ENCODE measurements at places on chromosomes 1 and 21.

DNA sequence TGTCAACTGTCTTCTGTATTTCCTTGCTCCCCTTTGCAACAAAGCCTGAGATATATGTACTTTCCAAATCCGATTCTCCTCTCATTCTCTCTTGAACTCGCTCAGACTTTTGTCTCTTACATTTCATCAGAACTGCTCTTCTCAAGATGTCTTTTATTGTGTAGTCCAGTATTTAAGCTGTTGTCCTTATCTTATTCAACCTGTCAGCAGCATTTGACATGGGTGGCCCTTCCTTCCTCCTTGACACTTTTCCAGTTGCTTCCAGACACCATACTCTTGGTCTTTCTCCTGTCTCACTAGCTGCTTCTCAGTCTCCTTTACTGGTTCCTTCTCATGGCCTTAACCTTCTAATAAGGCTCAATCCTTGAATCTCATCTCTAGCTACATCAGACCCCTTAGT is 47.0 kb downstream of the TSNAX start:
- no peak for DNase-seq

- DNase-seq: no peak
Observed at GRCh38 chr1:235022981-235023710, 105.5 kb downstream of the TOMM20 start.

DNA sequence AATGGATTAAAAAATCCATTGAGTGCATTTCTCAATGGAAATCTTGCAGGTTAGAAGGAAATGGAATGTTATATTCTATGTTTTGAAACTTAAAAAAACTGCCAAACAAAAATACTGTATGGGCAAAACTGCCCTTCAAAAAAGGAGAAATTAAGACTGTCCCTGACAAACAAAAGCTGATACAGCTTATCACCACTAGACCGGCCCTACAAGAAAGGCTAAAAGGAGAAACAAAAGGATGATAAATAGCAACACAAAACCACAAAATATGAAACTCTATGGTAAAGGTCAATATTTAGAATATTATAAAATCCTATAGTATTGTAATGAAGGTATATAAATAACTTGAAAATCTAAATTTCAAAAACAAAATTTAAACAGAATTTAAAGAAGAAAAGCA is 60.0 kb downstream of the SLC25A24 start:
- DNase-seq: no peak

GRCh38 chr21:43884012-43884860 is 19.2 kb downstream of the AGPAT3 start:
- DNase-seq: no peak

DNA sequence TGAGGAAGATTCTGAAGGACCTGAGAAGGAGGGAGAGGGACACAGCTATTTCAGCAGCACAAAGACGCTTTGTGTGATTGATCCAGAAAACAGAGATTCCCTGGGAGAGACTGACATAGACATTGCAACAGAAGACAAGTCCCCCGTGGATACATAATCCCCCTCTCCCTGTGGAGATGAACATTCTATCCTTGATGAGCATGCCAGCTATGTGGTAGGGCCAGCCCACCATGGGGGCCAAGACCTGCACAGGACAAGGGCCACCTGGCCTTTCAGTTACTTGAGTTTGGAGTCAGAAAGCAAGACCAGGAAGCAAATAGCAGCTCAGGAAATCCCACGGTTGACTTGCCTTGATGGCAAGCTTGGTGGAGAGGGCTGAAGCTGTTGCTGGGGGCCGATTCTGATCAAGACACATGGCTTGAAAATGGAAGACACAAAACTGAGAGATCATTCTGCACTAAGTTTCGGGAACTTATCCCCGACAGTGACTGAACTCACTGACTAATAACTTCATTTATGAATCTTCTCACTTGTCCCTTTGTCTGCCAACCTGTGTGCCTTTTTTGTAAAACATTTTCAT is 161.3 kb upstream of the SGIP1 start:
- no peak for DNase-seq

DNA sequence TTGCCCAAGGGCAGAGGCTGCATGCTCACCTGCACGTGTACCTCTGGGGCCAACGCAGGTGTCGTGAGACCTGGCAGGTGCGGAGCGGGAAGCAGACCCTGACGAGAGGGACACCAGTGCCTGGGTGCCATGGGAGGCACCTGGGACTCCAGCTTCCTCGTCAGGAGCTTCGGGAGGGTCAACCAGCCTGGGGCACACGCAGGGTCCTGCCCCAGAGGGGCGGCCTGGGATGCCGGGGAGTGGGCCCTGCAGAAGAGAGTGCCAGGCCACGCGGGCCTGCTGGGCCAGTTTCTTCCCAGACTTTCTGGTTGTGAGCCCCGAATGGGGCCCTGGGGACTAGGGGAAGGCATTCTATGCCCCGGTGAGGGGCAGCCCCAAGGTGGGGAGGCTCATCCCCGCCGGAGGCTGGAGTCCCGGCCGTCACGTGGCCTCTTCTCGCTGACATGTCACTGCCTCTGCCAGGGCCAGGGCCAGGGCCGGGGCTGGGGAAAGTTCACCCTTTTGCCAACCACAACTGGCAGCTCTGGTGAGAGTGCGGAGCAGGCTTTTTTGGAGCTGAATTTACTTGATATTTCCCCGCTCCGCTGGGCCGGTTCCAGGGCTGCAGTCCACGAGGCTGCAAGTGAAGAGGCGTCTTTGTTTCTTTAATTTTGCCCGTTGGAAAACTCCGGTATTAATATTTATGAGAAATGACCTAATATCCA is 38.5 kb upstream of the ACTRT2 start:
- no peak for DNase-seq

GRCh38 chr21:45542242-45542666 is at the start of gene SLC19A1:
Gene SLC19A1, minus strand, starts transcription at chr21:45542440. Its CDS starts 4,481 bp downstream, at chr21:45537959.
- DNase-seq: peak; percentile 76

GRCh38 chr1:25900219-25900618 is 6.0 kb downstream of the STMN1 start:
- DNase-seq: no peak

- DNase-seq: no peak
Observed at GRCh38 chr1:67791686-67792085, 41.6 kb downstream of the GNG12 start.

- DNase-seq: no peak
Observed at GRCh38 chr1:207428783-207429182, 25.3 kb upstream of the CR2 start.

DNA sequence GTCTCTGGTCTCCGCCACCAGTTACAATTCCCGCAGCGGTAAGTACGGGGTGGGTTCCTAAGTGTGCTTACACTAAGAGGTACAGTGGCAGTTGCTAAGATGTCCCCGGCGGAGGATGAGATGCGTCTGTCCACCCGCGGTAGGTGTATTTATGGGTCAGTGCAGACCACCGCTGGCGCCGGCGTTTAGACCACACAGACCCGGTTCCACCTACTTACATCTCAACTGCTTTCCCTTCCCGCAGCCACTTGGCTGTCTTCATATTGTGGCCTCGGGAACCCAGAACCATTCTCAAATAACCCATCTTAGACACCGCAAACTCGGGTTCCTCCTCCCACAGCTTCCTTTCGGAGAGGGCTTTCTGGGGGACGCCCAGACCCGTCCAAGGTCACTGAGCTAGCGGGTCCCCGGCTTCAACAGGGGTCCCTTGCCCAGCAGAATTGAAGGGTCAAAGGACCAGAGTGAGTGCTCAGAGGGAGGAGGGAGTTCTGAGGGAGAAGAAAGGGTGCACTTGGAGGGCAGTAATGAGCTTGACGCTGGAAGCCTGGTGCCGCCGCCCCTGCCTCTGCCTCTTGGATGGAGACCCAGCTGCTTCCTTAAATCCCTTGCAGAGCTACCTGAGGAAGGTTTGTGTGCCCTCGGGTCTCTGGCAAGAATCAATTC is 8.6 kb downstream of the NR5A2 start:
- DNase-seq: no peak

GRCh38 chr1:84407958-84408422 is 9.7 kb downstream of the DNASE2B start:
- DNase-seq: no peak

- no peak for DNase-seq
Observed at GRCh38 chr1:67159233-67159632, 7.0 kb upstream of the IL23R start.

GRCh38 chr1:58158016-58158415 is 388.5 kb downstream of the OMA1 start:
- DNase-seq: no peak

DNA sequence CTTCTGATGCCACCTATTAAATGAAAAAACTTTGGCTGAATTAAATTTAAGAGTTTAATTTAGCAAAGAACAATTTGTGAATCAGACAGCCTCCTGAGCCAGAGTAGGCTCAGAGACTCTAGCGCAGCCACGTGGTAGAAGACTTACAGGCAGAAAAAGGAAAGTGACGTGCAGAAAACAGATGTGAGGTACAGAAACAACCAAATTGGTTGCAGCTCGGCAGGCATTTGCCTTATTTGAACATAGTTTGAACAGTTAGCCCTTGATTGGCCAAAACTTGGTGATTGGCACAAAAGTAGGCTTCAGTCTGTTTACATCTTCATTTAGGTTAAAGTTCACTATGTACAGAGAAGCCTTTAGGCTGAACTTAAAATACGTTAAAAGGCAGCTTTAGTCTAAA is 22.9 kb downstream of the TCP10L start:
- no peak for DNase-seq

DNA sequence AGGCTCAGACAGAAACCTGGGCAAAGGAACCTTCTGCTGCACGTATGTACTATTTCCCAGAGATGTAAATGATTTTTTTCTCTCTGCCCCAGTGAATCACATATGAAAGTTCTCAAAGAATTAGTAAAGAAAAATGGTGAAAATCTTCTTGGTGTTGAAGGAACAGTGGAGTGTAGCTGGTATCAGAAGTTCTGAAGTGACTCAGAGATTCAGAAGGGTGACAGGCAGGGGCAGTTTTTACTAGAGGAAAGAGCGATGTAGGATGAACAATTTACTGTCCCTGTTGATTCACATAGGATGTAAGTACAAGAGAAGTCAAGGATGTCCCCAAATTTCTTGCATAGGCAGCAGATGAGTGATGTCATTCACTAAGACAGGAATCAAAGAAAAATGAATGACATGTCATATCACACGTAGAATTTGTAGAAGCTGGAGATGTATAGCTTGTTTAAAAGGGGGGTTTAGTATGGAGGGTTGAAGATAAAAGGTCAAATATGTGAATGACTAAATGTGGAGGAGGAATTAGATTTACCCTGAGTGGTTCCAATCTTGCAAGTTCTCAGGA is 26.4 kb downstream of the WLS start:
- DNase-seq: no peak

- no peak for DNase-seq
Observed at GRCh38 chr21:33007747-33008146, 18.0 kb upstream of the OLIG2 start.

DNA sequence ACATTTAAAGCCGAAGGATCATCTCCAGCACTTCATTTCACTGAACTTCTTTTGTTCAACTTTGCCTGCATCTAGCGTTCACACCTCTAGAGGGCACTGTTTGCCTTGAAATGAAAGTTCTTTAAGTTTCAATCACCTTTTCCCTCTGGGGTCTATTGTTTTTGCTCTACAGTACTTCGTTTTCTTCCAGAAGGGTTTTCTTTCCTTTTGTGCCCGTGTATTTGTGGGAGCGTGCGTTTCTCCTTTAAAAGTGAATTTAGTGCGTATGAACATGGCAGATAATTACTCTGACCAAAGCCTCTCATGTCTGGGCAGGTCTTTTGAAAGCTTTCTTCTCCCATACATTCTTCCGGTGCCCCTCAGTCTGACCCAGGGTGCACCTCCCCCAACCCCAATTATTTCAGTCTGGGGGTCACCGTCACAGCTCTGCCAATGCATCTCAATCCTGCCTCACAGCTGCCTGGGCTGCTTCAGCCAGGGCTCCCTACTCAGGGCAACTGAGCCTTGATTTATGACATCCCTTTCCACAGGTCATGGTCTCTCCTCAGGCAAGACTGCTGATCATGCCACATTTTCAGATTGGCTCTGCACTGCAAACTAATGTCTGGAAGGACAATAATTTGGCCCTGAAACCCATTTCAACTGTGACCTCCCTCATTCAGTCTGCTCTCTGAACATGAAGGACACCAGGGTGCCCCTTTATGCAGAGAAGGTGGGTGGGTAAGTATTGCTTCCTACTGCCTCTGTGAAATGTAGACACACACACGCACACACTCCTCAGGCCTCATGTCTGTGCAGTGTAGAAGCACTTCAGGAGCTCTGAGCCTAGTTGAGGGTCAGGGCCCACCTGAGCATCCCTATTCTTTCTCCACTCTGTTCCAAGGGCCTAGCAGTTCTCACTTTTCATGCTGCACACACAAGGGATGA is 88.6 kb downstream of the NUF2 start:
- DNase-seq: peak; percentile 5

GRCh38 chr1:33548319-33548718 is 75.9 kb downstream of the ZSCAN20 start:
- no peak for DNase-seq

DNA sequence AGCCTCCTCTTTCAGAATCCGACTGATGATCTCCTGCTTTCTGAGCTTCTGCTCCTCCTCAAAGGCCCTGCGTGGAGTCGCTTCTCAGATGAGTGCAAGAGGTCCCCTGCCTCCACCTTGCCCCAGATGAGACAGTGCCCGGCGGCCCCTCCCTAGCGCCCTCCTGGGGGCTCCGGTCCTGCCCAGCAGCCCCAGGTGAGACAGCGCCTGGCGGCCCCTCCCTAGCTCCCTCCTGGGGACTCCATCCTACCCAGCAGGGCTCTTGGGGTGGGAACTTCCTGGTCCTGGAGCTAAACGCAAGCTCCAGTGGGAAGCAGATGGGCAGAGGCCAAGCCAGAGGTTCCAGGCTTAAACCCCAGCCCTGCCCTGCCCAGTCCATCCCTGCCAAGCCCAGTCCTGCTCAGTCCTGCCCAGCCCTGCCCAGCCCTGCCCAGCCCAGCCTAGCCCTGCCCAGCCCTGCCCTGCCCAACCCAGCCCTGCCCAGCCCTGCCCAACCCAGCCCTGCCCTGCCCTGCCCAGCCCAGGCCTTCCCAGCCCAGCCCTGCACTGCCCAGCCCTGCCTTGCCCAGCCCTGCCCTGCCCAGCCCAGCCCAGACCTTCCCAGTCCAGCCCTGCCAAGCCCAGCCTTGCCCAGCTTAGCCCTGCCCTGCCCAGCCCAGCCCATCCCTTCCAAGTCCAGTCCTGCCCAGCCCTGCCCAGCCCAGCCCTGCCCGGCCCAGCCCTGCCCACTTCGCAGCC is 34.6 kb downstream of the CFAP74 start:
- DNase-seq: no peak

GRCh38 chr1:105396001-105396400 is 1646.3 kb downstream of the AMY1C start:
- no peak for DNase-seq

DNA sequence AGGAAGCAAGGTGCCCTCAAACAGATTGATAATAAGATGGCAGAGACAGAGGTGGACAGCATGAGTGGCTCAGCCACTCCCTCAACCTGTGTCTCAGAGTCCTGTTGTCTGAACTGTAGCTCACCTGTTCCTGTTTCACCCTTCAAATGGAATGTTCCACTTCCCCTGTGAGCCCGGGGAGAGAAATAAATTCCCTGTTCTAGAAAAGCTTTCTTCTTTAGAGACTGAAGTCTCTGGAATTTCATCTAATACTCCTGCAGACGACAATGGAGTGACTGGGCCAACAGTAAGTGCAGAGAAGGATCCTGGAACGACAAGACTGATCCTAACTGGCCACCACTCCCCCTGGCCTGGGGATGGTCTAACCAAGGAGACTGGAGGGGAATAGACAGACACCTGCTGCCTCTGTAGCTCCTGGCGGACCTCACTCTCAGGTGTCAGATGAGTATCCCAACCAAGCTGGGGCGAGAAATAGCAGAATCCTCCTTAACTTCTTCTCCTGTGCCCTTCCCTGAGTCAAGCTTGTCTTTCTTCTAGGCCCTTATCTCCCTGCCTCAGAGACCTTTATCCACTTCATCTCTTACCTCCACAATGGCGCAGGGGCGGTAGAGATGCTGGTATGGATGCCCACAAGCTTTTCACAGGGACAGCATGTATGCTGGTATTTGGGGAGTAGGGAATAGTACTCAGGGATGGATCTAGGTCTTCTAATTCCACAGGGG is 45.4 kb downstream of the PLEKHA6 start:
- no peak for DNase-seq
